ENCODE measurements at places on chromosomes 6 and 20.

DNA sequence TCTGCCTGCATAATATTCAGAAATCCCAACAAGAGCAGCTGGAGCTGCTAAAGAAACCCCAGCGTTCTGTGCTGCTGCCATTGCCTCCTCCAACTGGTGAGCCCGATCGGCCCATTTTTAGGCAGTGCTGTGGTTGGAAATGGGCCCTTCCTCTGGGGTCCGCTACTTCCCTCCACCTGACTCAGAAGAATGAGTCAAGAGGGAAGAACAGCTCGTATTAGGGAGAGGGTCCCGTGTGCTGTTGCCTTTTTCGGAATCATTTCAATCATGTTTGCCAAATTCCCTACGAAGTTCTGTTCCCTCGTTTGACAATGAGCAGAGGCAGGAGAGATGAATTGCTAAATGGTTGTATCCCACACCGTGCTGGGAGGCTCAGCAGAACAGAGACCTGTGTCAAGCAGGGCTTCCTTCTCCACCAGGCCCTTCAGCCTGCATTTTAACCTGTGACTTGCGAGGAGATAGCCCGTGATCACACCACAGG lies 38.4 kb downstream of the THBS2 start:
- no peak for DNase-seq

- DNase-seq, result no peak
These were observed 151.1 kb downstream of the TRIM27 start for GRCh38 chr6:28772480-28773381.

GRCh38 chr6:153568628-153569027 lies 437.5 kb upstream of the RGS17 start:
- no peak for DNase-seq

DNA sequence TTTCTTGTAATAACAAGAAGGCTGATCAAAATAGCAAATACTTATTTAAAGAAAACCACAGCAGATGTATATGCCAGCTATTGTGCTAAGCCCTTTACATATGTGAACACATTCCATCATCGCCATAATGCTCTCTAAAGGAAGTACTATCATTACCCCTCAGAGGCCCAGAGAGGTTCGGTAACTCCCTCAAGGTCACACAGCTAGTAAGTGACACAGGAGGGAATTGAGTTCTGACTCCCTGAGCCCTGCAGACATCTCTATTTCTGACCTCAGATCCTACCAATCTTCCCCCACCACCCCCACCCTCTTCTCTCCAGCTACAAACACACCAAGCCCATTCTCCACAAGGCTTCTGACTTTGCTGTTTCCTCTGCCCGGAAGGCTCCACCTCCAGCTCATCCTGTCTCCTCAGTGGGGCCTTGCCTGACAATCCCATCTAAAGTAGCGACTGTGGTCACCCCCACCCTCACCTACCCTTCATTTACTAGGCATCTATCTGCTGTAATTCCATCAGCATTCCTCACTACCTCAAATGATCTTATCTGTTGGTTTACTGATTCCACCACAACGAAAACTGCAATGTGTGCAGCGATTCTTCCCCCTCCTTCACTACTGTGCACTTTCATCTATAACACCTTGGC lies 234.5 kb downstream of the LRFN2 start:
- no peak for DNase-seq

DNA sequence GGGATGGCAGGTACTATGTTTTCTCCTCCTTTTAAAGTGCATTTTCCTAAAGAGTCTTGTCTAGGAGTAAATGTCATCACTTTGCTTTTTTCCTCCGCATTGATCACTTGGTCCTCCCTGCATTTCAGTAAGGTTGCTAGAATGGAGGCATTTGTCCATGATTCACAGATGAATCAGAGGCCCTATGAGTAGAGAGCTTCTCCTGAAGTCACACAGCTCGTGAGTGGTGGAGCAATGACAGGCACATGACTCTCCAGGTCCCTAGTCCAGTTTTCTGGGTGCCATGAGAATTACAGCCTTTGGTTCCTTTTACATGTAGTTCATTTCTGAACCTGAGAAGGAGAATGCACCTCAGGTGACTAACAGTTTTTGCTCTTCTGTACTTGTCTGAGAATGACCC lies 50.5 kb downstream of the HLA-A start:
- no peak for DNase-seq

GRCh38 chr6:53074347-53074746 lies 9.1 kb downstream of the FBXO9 start:
- no peak for DNase-seq

DNA sequence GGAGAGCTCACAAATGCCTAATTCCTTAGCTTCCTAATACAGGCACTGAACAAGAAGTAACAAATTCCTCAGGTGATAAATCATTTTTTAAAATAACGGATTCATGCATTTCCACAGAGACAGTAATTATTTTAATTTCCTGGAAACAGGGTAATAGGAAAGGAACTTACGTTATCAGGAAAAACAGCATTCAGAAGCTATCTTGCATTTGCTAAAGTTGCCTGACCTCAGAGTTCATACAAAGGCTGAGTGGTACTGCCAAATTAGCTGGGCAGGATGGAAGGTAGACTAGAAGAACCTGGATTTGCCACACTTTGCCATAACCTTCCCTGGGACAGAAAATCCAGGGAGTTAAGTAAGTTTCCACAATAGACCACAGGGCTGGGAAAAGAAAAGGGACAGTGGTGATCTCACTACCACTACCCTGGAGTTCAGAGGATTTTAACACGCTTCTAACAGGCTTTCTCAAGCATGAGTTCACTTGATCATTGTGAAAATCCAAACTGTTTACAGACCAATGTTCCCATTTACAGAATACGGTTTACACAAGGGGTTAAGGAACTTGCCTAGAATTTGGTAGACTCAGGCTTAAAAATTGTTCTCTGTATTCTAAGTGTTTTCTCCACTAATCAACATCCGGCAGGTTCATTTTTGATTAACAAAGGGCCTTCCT lies 57.0 kb downstream of the KIF13A start:
- DNase-seq, result no peak

DNA sequence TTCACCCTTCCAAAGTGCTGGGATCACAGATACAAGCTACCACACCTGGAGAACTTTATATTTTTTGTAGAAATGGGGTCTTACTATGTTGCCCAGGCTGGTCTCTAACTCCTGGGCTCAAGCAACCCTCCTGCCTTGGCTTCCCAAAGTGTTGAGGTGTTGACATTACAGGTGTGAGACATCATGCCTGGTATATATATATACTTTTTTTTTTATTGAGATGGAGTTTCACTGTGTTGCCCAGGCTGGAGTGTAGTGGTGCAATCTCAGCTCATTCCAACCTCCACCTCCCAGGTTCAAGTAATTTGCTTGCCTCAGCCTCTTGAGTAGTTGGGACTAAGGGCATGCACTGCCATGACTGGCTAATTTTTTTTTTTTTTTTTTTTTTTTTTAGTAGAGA lies 5.4 kb downstream of the FKBP5 start:
- DNase-seq, result no peak

GRCh38 chr20:719816-720215 lies 44.2 kb upstream of the SCRT2 start:
- no peak for DNase-seq

GRCh38 chr6:141301779-141302178 lies 830.9 kb upstream of the GJE1 start:
- no peak for DNase-seq

DNA sequence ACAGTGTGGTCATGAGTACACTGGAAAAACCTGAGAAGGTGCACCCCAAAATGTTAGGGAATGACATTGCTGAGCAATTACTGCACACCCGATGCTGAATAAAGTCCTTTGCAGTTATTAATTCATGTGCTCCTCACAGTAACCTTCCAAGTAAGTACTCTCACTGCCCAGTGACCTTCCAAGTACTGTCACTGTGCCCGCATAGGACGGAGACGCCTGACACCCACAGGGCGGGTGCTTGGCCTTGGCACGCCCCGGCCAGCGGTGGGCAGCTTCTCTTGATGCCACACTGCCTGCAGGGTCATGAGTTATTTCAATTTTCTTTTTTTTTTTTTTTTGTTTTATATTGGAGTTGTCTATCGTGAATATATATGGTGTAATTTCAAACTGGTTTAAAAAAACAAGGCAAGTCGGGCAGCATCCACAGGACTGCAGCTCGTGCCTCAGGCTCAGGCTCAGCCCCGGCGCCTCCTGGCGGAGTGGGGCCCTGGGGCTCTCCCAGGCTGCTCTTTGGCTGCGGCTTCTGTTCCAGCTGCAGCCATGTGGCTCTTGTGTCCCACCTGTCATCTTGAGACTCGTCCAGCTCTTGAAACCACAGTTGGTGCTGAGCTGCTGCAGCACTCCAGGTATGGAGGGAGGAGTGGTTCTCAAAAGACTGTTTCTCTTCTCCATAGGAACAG lies 27.0 kb downstream of the PNLDC1 start:
- DNase-seq, result no peak

- no peak for DNase-seq
These were observed 5.6 kb upstream of the GRM4 start for GRCh38 chr6:34151321-34152041.

- DNase-seq, result peak; percentile 45
These were observed 33.3 kb downstream of the GABRR2 start for GRCh38 chr6:89281779-89282246.

DNA sequence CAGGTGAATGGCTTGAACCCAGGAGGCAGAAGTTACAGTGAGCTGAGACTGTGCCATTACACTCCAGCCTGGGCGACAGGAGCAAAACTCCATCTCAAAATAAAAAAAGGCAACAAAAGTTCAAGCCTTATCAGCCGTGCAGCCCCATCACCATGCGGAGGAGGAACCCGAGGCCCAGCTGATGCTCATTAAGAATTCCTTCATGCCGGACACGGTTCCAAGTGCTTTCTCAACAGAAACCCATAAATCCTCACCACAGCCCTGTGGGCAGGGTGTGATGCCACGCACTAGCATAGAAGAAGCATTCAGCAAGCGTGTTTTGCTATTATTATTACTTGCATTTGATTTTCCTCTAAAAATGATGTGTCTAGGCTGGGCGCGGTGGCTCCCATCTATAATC lies 56.3 kb downstream of the PREX1 start:
- DNase-seq, result no peak

GRCh38 chr6:30446259-30446658 lies 43.0 kb upstream of the HLA-E start:
- DNase-seq, result no peak

DNA sequence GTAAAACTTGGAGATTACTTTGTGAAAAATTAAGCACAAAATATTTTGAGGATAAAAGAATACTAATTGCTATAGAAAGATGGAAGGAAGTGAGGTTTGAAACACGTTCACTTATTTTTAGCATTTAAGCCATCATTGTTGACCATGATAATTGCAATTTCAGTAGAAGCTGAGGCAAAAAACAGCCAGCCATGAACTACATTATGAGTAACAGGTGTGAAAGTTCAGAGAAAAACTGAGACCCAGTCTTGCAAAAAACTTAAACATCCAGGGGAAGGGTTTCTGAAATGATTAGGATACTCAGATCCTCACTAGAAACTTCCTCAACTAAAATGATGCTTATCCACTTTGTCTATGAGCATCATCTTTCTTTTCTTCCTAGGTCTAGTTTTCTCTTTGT lies 619.4 kb downstream of the PHF3 start:
- no peak for DNase-seq

- DNase-seq, result no peak
These were observed 70.3 kb downstream of the RSPO3 start for GRCh38 chr6:127188744-127189143.

DNA sequence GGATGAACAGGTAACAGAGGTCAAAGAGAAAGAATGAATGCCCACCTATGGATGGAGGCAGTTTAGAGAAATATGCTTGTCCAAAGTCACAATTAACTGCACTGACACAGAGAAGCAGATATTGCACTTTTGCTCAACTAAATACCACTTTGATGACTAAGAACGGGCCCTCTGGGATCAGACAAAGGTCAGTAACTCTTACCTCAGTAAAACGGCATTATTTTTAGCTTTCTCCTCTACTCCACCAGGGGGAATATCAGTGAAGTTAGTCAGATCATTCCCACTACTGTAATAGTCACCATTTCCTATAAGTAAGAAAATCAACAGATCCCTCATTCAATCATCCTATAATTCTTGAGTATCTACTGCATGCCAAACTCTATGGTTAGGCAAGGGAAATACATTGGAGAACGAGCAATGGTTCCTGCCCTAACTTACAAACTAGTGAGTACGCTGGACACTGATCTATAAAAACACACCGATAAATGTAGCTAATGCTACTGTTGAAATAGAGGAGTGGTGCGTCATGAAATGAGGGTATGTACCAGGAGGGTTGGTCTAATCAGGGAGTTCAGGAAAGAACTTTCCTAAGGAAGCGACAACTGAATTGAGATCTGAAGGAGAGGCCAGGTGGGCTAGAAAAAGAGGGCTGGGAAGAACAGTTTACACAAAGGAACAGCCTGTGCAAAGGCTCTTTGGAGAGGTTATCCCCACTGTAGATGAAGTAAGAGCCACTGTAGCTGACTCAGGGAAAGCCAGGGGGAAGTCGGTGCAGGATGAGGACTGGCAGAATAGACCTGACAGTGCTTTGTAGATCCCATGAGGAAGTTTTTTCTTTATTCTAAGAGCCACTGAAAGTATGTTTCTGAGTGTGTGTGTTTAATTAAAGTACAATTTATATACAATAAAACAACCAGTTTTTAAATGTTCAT lies 9.2 kb downstream of the ECI2 start:
- no peak for DNase-seq

GRCh38 chr6:5405976-5406375 lies 144.7 kb downstream of the FARS2 start:
- DNase-seq, result no peak

- DNase-seq, result no peak
These were observed 801 bp downstream of the TBPL1 start for GRCh38 chr6:133953634-133954415.

DNA sequence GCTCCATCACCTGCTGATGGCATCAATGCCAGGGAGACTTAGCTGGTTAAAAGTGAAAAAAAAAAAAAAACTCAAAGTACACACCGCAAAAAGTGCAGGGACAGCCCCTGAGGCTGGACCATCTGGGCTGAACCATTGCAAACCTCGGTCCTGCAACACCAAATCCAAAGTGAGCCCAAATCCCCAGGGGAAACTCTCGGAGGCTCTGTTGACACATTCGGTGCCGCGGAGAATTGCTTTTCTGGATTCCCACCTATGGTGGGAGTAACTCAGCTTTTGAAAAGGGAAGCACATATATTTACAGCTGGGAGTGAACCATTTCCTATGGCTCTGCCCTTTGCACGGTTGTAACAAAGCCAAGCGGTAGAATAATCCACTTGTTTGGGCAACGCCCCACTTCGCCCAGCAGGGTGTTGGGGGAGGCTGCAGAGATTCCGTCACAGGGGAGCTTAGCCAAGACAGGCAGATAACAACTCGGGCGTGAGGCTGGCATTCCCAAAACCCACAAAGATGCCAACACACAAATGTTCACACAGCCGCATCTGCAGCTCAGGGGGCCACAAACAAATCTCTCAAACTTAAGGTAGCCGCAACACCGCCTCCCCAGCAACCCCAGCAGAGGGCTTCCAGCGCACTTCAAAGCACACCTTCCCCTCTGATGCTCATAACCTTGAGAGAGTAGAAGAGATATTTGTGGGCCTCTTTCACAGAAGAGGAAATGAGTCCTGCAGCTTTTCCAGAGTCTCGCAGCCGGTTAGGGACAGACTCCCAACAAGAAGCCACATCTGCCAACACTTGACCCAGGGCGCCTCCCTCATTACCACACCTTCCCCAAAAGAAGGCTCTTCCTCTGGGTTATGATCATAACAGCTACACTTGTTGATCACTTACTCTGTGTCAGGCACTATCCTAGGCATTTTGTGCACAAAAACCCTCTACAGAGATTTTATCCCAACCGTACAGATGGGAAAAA lies 11.4 kb downstream of the ZC3H12D start:
- DNase-seq, result no peak

- DNase-seq, result no peak
These were observed 52.2 kb downstream of the ADGB start for GRCh38 chr6:146650799-146651481.

- no peak for DNase-seq
These were observed 266.4 kb upstream of the PRND start for GRCh38 chr20:4455301-4455701.

All from endothelial cell (in vitro differentiated cells).